ENCODE measurements at places on chromosomes 13 and 19.

DNA sequence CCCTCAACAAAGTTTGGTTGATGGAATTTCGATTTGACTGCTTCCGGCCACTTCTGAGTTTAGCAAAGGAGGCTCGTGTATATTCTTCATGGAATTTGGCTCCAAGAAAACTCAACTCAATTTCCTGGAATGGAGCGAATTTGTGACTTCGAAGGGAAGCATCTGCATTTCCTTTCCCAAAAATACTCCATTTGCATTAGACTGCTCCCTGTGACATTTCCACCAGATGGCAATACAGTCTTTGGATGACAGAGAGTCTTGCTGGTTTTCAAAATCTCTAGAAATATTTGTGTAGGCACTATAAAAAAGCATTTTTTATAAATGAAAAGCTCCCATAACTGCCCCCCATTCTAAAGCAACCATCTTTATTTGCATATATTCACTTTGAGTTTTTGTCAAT is 4.1 kb downstream of the C1QTNF9 start:
- H3K4me1 ChIP-seq, result peaks cover 10% of the 10 kb centered on the region
- no peak overlapping the region for H3K27ac ChIP-seq
- peaks cover 8% of the 10 kb centered on the region for H3K27me3 ChIP-seq
- no peak overlapping the region for H3K4me3 ChIP-seq
- no peak for DNase-seq

DNA sequence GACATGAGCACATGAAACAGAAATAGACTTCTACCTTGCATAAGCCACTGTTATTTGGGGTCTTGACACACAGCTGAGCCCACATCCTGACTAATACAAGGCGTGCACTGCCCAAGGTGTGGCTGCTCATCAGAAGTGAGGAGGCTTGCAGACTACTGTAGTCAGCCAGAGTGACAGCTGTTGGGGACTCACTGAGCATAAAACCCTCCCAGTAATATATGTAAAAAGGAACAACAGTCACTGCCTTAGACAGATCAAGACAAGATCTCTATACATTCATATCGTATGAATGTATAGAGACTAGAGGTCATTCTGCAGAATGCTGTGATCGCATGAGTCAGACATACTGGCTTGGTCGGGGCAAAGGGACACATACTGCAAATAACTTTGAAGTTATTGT is 4.1 kb upstream of the C1QTNF9B start:
- H3K4me1 ChIP-seq, result peaks cover 20% of the 10 kb centered on the region
- H3K27me3 ChIP-seq, result peaks cover 28% of the 10 kb centered on the region
- no peak for DNase-seq
- H3K27ac ChIP-seq, result no peak overlapping the region
- H3K4me3 ChIP-seq, result no peak overlapping the region

GRCh38 chr19:48510421-48511268 is 990 bp downstream of the LMTK3 start:
- no peaks in the 10 kb centered on the region for H3K36me3 ChIP-seq
- peak; percentile 78 for DNase-seq
- H3K27me3 ChIP-seq, result peaks cover 41% of the 10 kb centered on the region

- DNase-seq, result no peak
- H3K4me1 ChIP-seq, result peaks cover 42% of the 10 kb centered on the region
- H3K4me3 ChIP-seq, result no peak overlapping the region
Observed at GRCh38 chr13:44267980-44268379, 105.6 kb upstream of the SERP2 start.

- no peaks in the 10 kb centered on the region for H3K36me3 ChIP-seq
- no peak overlapping the region for H3K27ac ChIP-seq
- H3K4me1 ChIP-seq, result no peaks in the 10 kb centered on the region
- DNase-seq, result no peak
- peaks cover 35% of the 10 kb centered on the region for H3K27me3 ChIP-seq
Observed at GRCh38 chr19:34667349-34668076, 9.4 kb downstream of the SCGB2B2 start.

- no peak overlapping the region for H3K4me3 ChIP-seq
- H3K36me3 ChIP-seq, result no peaks in the 10 kb centered on the region
- H3K4me1 ChIP-seq, result peaks cover 5% of the 10 kb centered on the region
- no peak for DNase-seq
- no peak overlapping the region for H3K27ac ChIP-seq
Observed at GRCh38 chr19:47545061-47545948, 27.6 kb downstream of the ZNF541 start.

GRCh38 chr13:94058821-94059360 is 420.6 kb downstream of the DCT start:
- no peaks in the 10 kb centered on the region for H3K27me3 ChIP-seq
- H3K27ac ChIP-seq, result no peak overlapping the region
- no peak for DNase-seq
- H3K36me3 ChIP-seq, result no peaks in the 10 kb centered on the region

DNA sequence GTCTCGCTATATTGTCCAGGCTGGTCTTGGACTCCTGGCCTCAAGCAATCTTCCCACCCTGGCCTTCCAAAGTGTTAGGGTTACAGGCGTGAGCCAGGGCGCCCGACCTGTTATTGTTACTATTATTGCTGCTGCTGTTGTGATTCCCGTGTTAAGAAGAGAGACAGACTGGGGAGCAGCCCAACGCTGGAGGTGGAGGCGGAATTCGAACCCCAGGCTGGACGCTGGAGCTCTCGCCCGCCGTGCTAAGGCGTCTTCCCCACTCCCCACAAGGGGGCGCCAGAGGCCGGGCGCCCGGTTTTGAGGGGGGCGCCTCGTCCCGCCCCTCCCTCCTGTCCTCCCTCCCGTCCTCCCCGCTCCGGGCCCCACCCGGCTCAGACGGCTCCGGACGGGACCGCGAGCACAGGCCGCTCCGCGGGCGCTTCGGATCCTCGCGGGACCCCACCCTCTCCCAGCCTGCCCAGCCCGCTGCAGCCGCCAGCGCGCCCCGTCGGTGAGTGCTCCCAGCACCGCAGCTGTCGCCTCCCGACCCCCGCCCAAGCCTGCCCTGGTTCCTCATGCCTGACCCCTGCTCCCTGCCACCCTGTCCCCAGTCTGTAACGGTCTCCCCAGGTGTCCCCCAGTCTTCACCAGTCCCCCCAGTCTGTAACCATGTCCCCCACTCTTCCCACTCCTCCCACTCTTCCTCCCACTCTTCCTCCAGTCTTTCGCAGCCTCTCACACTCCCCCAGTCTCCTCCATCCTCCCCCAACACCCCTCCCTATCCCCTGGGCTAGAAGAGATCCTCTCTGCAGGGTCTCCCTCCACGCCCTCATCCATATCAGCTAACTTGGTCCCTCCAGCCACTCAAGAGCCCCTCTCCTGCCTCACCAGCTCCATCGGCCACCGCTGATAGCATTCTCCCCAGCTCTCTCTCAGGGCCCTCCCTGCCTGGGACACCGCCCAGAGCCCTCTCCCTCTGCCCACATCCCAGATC is at the start of gene EHD2:
TSS of gene EHD2 (plus strand) at position 377 of the 976 bp plus-strand sequence. CDS start 3,191 bp downstream, outside the sequence.
- peak; percentile 61 for DNase-seq
- H3K4me1 ChIP-seq, result no peaks in the 10 kb centered on the region
- H3K27ac ChIP-seq, result no peak within 1 kb of the TSS
- H3K4me3 ChIP-seq, result peak within 1 kb of the TSS; percentile 54
- H3K36me3 ChIP-seq, result no peaks in the 10 kb centered on the region

DNA sequence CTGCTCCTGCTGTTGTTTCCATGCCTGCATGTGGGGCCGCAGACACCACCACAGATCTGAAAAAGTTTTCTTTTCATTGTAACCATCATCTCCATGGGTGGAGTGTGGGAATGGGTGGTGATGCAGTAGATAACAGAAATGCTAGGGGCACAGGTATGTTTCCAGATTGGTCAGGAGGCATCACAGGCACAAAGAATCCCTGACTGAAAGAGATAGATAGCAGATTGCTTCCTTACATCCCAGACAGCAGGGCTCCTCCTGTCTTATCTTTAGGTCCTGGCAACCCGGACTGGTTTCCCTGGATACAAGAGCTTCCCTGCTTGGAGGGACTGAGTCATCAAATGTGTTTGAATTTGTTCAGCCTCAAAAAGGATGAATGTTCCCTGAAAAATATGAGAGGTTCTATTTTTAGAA is 1937.6 kb downstream of the PCDH9 start:
- no peaks in the 10 kb centered on the region for H3K4me1 ChIP-seq
- no peaks in the 10 kb centered on the region for H3K36me3 ChIP-seq
- no peak overlapping the region for H3K4me3 ChIP-seq
- no peaks in the 10 kb centered on the region for H3K27me3 ChIP-seq
- H3K27ac ChIP-seq, result peak overlapping the region; percentile 83

DNA sequence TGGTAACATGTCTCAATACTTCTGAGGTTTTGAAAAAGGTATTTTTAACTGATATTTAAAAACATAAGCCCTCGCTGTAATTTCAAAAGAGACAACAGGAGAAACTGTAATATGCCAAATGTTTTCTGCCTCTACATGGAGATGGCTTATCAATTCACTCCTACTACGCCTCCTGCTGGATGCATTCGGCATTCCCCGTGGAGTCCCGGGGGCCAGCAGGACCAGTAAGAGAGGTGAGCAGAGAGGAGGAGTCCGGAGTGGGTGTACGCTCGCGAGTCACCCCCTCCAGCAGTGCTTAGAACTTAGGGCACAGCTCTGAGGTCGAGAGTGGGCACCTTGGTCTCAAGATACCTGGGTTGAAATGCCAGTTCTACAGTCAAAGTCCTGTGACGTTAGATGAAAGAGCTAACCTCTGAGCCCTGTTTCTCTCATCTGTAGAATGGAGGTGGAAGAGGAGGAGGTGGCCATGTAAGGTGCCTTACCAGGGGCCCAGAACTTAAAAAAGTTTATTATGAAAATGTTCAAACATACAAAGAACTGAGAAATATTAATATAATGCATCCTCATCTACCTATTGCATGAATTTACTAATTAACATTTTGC is 110.2 kb downstream of the STK24 start:
- peaks cover 4% of the 10 kb centered on the region for H3K27me3 ChIP-seq
- peak overlapping the region; percentile 79 for H3K27ac ChIP-seq
- H3K36me3 ChIP-seq, result peaks cover 62% of the 10 kb centered on the region
- H3K4me1 ChIP-seq, result peaks cover 56% of the 10 kb centered on the region
- DNase-seq, result peak; percentile 75
- no peak overlapping the region for H3K4me3 ChIP-seq

DNA sequence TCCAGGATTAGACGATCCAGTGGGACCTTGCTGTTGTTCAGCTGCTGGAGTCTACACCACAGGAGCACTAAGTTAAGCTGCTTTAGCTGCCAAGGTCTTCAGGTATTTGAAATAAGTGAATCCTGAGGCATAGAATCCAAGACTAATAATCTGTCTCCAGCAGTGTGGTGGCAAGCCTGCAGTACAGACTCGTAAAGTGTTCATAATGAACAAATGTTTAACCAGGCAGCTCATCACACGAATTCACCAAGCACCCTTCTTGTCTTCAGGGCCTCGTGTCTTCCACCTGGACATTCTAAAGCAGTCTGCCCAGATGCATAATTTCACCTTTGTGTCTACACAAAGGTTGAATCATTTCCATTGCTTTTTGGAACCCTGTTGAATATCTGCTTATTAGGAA is 5.3 kb downstream of the ATP11A start:
- peaks cover 61% of the 10 kb centered on the region for H3K4me1 ChIP-seq
- no peak overlapping the region for H3K27ac ChIP-seq
- no peak overlapping the region for H3K4me3 ChIP-seq
- DNase-seq, result no peak
- no peaks in the 10 kb centered on the region for H3K27me3 ChIP-seq

GRCh38 chr13:31930490-31930889 is 101.1 kb upstream of the FRY start:
- no peak overlapping the region for H3K27ac ChIP-seq
- H3K36me3 ChIP-seq, result no peaks in the 10 kb centered on the region
- H3K27me3 ChIP-seq, result peaks cover 4% of the 10 kb centered on the region
- peaks cover 8% of the 10 kb centered on the region for H3K4me1 ChIP-seq
- H3K4me3 ChIP-seq, result no peak overlapping the region

GRCh38 chr19:16889366-16889882 is 625 bp downstream of the F2RL3 start:
- DNase-seq, result no peak
- H3K36me3 ChIP-seq, result no peaks in the 10 kb centered on the region
- no peak overlapping the region for H3K27ac ChIP-seq
- H3K27me3 ChIP-seq, result peaks cover 9% of the 10 kb centered on the region
- peaks cover 21% of the 10 kb centered on the region for H3K4me1 ChIP-seq
- H3K4me3 ChIP-seq, result no peak overlapping the region

GRCh38 chr13:59837101-59837500 is 326.6 kb downstream of the DIAPH3 start:
- no peak overlapping the region for H3K27ac ChIP-seq
- no peak overlapping the region for H3K4me3 ChIP-seq
- H3K27me3 ChIP-seq, result no peaks in the 10 kb centered on the region
- DNase-seq, result no peak
- no peaks in the 10 kb centered on the region for H3K4me1 ChIP-seq

DNA sequence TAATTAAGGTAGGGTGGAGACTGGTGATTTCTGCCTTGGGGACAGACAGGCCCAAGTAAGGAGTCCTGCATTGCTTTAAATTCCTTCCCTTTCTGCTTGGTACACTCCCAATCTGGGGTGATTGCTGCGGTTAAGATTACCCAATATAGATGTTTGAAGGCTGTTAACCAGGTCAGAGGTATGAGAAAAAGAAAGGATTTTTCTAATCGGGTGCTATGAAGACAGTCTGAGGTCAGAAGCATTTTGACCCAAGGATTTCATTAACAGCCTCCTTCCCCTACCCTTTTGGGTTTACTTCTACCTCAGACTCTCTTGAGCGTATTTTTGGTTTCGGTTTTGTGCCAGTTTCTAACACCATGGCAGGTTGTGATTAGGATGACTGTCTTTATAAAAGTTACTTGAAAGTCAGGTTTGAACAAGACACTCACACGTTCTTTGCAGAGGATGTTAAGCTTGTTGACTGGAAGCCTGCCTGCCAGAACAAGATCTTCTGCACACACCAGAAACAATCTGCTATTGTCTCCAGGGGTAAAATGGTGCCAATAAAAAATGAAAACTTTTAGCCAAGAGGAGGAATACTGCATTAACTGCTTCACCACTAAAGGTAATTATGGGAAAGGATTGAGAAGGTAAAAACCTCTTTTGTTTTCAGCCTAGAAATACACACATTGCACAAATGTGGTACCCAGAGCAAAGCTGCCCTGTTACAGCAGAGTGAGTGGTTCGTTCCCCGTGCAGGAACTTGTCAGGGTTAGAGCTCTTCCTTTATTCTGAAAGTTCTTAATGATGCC is 108.8 kb downstream of the NDFIP2 start:
- H3K27me3 ChIP-seq, result no peaks in the 10 kb centered on the region
- no peak overlapping the region for H3K27ac ChIP-seq
- H3K4me1 ChIP-seq, result no peaks in the 10 kb centered on the region

DNA sequence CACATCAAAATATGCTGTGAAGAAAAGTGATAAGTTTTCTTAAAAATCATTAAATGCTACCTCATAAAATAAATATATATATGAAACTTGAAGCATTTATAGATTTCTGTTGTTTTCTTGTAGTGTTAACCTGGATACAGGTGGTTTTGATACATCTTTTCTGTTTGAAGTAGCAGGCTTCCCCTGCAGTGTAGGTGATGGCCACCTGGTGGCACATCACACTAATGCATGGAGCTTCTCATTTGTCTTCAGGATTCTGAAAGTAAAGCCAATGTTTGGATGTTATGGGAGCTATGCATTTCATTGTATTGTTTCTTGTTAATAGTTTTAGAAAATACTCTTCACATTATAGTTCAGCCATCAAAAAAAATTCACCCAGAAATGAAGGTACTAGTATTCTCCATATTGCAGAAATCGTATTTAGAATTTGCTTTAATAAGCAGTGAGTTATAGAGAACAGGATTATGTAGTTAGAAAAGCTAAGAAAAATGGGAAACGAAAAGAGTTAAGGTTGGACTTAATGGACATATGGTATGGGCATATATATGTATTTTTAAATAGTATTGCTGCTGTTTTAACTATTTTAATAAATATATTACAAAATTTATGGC is 18.7 kb downstream of the GPR180 start:
- no peaks in the 10 kb centered on the region for H3K27me3 ChIP-seq
- no peaks in the 10 kb centered on the region for H3K4me1 ChIP-seq
- H3K36me3 ChIP-seq, result peaks cover 39% of the 10 kb centered on the region
- DNase-seq, result peak; percentile 15
- no peak overlapping the region for H3K27ac ChIP-seq
- no peak overlapping the region for H3K4me3 ChIP-seq

All from nephron progenitor cell (in vitro differentiated cells).